ENCODE measurements at places on chromosomes 2 and 18. TPM values are rescaled to one million over a fixed set of nuclear protein-coding genes. Genes with fewer than 3 reads are reported as not detected.

Gene NEU4
- total RNA-seq = 0.30 TPM

Gene NEDD4L
- 55.9 TPM for total RNA-seq

Gene IL36A
- not detected for total RNA-seq

Gene ZNF236
- 10.9 TPM for total RNA-seq

DNA sequence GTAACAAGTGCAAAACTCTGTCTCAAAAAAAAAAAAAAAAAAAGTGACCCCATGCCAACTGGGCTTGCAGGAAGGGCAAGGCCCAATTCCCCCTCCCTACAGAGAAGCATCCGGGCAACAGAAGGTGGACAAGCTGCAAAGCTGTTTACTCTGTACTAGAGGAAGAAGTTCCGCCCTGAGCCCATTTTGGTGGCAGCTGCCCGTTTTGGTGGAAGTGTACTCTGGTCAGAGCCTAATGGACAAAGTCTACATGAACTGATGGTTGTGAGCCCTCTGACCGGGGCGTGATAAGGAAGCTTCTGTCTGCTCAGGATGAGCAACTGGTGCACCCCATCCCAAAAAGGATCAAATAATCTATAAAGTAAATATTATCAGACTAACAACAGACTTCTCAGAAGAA is 65.0 kb downstream of the TRAPPC8 start:
- no peak for DNase-seq

DNA sequence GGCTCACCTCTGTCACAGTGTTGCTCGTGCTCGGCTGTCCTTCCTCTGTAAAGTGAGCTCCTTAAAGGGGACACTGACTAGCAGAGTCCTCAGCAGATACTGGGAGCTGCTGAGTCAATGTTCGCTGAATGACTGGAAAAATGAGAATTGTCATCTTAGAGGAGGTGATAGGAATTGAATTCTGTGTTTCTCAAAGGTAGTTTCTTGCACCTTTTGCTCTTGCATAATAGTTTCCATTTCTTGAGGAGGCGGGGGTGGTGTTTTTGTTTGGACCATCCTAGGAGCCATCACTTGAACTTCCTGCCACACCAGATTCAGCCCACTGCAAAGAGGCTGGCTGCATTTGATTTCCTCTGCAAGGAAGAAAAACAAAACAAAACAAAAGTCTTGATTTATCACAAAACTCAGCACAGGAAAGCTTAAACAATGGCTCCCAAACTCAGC is 11.4 kb upstream of the RFX8 start:
- no peak for DNase-seq

DNA sequence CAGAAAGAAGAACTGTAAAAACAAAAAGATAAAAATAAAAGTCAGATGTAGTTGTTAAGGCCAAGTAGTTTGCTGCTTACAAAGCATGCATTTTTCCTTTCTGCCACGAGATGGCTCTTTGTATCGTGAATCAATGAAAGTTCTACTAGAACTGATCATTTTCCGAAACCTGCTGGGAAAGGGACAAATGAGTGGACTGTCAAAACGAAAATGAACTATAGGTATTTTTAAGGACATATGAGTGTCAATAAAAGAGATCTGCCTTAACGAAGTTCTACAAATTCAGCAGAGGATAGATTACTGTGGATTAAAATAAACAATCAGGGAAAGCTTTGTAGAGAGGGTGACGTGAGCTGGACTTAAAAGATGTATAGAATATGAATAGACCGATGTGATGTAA is 15.0 kb upstream of the ELOA2 start:
- no peak for DNase-seq

DNA sequence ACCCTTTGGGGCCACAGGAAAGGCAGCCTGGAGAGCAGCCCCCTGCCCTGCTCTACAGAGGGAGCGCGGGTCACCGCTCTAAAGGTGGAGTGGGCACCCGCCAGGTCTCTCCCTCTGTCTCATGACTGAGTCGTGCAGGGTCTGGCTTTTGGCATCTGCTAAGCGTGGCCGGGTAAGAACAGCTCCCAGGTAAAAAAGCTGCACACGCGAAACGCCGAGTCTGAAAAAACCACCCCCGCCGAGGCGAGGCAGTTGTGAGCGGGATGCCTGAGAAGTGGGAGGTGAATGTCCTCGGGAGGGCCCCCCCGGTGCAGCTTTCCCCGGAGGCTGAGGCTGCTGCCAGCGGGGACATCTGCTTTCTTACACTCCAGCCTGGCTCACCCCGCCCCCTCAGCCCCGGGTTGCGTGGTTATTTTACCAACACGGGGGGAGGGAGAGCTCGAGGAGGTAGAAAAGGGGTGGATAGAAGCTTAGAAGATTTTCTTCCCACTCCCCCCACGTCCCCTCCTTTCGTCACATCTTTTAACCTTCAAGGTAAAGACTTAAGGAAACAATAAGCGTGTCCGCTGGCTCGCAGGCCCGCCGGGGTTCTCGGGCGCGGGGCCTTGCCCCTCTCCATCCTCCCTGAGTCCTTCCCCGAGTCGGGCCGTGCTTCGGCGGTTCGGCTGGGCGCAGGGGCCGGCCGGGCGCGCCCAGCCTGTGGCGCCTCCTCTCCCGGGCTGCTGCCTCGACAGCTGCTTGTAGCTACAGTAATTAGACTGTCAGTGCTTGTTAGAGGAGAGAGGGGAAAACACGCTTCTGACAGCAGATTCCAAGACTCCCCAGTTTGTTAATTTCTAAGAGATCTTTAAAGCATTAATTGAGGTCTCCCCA is 70.6 kb upstream of the PSMD14 start:
- DNase-seq = peak; percentile 76

DNA sequence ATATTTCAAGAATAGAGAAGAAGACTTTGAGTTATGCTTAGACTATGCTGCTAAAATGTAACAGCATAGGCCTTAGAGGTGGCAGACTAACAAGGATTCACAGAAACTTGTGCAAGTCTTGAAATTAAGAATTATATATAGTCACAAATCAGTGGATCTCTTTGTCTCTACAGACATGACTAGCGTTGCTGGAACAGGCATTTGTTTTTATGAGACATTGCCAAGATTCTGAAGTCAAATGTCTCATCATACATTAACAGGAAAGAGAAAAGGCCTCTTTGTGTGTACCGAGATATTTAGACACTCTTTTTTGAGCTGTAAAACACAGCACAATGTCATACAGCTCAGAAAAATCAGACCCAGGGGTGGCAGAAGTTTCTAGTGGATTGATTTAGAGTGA is 207.1 kb downstream of the TMX3 start:
- no peak for DNase-seq

DNA sequence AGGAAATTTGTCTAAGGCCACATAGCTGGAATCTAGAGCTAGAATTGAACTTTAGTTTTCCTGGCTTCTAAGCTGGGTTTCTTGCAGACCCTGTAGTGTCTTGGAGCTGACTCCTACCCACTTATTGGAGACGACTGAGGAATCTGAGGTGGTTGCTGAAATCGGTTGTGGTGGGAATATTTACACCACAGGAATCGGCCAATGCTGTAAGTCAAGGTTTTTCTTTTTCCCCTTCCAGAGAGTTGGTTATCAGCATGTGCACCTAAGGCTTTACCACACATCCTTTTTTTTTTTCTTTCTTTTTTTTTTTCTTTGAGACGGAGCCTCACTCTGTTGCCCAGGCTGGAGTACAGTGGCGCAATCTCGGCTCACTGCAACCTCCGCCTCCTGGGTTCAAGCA is 9.4 kb downstream of the CABLES1 start:
- DNase-seq = no peak

- DNase-seq = no peak
These were observed 186.1 kb downstream of the HDAC4 start for GRCh38 chr2:239214725-239215124.

GRCh38 chr2:25851740-25852503 is 26.4 kb downstream of the ASXL2 start:
- DNase-seq = peak; percentile 65

GRCh38 chr18:62850619-62851306 is 135.4 kb downstream of the PHLPP1 start:
- no peak for DNase-seq
